ENCODE measurements at places on chromosomes 7 and 10.

DNA sequence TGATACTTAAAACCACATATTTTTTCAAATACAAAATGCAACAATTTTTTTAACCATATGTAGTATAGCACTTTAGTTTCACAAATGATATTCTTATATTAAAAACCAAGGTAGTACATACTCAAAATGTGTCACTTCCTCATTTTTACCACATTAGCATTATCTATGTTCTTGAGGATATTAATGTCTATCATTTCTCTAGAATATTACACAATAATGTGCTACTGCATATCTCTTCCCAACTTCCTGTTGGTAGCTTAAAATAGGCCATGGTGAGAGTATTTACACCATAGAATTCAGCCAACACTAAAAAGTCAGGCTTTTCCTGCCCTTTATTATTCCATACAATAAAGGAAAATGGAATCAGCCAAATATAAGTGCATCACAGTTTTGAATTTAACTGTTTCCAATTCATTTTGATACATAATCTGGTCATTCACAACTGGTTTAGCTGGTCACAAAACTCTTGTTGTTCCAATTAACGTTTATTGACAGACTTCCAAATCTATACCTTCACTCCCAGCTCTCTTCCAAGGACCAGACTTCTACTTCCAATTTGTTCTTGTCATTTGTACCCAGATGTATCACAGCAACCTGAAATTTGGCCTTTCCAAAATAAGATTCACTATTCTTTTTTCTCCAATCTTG is 20.0 kb upstream of the LRRC17 start:
- DNase-seq: no peak

DNA sequence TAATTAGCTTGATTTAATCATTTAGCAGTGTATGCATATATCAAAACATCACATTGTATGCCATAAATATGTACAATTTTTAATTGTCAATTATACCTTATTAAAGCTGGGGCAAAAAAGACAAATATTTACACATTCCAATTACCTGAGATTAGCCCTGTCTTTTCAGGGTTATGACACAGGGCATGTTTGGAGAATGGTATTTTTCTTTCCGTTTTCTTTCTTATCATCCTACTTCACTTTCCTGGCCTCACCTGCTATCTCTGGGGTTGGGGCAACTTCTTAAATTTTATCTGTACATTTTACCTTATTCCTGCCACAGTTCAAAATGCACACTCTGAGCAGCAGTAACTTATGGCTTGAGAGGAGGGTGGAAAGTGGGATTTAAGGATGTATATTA is 285.9 kb downstream of the DOCK4 start:
- DNase-seq: no peak

GRCh38 chr10:21757185-21757901 is 223.3 kb downstream of the MLLT10 start:
- DNase-seq: no peak

GRCh38 chr10:72794260-72794659 is 99.3 kb upstream of the OIT3 start:
- no peak for DNase-seq

GRCh38 chr7:143954544-143954943 is at the start of gene OR2F1:
Gene OR2F1, plus strand, starts transcription at chr7:143954844. Its CDS starts 5,127 bp downstream, at chr7:143959971.
- DNase-seq: no peak

GRCh38 chr7:158399762-158400161 is 187.9 kb downstream of the PTPRN2 start:
- DNase-seq: no peak

DNA sequence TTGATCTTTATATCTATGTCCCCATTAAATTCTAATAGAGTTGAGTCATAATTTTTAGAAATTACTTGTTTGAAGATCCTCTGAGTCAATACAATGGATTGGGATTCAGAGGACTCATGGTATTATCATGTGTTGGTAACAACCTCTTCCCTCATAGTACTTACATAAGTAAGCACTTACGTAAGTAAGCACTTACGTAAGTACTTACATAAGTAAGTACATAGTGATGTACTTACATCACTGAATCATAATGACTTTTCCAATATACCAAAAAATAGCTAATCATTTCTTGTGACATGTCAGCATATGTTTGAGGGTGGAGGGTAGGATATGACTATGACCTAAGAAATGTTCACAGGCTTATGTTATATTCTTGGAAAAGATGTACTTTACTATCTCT is 740.5 kb downstream of the SORCS1 start:
- no peak for DNase-seq

DNA sequence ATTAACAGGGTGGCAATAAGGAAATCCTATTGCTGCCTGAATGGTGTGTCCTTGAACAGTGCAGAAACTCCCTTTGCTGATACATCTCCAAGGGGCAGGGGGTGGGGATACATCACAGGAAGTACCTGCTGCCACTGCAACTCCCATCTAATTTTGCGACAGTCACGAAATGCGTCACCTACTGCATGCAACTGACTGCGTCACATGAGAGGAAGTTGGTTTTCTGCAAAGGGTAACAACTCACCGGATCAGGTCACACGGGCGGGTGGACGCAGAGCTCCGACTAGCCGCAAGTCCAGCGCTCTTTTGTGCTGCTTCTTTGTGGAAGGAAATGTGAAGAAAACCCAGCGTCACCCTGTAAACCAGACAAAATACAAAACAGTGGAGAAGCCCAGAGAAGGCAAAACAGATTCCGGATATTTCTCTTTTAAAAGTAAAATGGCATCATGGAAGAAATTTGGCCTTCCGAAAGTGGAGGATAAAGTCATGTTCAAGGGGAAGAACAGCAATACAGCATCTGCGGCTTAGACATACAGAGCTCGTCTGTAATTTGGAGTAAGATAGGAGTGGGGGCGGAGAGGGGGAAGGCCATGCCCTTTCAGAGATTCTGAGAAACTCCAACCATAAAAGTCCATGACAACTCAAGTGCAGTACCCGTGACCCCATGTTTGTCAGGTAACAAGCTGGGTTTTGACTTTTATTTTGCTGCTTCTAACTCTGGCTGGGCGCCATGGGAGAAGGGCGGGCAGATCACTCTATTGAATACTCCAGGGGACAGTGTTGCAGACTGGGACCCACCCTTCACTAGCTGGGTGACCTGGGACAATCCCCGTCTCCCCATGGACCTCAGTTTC is 32.3 kb upstream of the PLEKHS1 start:
- DNase-seq: no peak

DNA sequence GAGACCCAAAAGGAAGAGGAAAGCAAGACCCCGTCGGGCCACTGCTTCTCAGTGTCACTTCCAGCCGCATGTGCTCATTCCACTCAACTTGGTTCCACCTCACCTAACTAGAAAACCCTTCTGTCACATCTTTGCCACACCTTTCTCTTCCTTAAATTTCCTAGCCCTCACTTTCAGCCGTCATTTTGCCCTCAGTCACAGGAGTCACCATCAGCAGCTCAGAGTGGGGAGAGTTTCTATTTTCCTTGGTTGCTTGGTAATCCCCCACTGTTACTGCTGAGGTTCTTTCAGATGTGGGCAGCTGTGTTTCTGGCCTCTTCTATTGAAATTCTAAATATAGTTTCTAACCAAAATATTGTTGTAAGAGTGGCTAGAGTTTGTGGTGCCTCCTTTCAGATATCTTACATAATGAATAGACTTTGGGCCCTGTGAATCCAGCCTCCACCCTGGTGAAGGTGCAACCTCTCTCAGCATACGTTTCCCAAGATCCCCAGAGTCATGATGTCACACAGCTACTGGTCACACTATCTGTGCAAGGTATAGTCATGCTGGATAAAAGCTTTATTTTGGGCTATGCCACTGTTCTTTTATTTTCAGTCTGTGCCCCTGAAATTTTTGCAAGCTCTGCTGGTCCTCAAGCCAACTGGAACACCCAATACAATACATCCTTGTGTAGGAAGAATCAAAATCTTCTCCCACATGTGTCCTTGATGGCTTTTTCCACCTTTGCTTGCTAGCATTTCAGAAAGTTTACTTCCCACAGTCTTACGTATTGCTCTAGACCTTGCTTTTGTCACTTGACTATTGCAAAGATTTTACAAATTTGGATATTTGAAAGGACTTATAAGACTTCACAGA is 9.2 kb downstream of the AGBL3 start:
- no peak for DNase-seq

- no peak for DNase-seq
Measured at GRCh38 chr10:71429304-71429703, 32.6 kb downstream of the CDH23 start.

GRCh38 chr7:42219447-42219846 is 17.6 kb downstream of the GLI3 start:
- DNase-seq: no peak

- DNase-seq: no peak
Measured at GRCh38 chr7:154968336-154969001, 34.5 kb downstream of the PAXIP1 start.

GRCh38 chr10:11742009-11742778 is at the start of gene ECHDC3:
Gene ECHDC3, plus strand, starts transcription at chr10:11742382. Its CDS starts 195 bp downstream, at chr10:11742577.
- DNase-seq: peak; percentile 19

- DNase-seq: peak; percentile 35
Measured at GRCh38 chr7:30740417-30741181, 11.3 kb upstream of the INMT start.

DNA sequence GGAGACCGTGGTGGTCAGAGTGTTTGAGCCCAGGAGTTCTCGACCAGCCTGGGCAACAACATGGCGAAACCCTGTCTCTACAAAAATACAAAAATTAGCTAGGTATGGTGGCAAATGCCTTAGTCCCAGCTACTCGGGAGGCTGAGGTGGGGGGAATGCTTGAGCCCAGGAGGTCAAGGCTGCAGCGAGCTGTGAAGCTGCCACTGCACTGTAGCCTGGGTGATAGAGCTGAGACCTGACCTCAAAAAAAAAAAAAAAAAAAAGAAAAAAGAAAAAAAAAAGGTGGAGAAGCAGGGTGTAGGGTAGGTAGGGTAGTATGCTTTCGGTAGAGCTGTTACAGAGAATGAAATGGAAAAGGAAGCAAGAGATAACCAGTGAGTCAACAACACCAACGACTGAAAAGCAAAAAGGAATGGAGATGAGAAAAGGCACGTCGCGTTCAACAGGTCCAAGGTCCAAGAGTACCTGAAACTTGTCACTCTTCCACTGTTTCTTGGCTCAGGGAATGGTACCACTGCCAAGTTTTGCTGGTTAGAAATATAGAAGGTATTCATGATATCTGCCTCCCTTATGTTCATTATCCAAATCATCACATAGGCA is 4.3 kb upstream of the RSBN1L start:
- no peak for DNase-seq

DNA sequence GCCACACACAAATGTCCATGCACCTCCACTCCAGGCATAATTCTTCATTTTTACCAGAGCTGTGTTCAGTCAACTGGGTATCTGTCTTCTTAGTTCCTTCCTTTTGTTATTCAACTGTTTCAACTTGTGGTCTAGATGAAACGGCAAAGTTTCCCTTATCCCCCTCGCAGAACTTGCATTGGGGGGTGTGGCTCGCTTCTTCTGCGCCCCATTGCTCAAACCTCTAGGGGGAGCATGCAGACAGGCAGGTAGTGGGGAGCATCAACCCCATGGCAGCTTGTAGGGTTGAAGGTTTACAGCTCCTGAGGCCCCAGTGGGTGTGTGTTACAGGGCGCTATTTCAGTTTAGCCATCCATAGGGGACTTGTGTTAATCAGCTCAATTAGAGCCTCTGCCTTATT is 38.3 kb upstream of the COBL start:
- no peak for DNase-seq

DNA sequence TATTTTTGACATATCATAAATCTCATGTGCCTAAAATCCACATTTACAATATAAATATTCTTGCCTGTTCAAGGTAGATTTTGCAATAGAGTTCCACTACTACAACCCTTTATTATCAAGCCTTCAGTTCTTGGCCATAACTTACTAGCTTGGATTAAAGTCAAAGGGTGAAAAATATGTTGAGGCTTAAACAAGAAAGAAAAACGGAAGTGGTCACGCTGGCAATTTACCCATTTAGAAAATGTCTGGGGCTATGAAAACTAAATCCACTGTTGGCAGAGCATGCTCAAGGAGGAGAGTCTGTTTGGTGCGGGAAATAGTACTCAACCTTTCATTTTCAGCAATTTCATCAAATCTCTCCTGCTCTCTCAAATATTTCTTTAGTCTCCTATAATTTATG is 209.8 kb upstream of the RHOBTB1 start:
- DNase-seq: peak; percentile 40

- no peak for DNase-seq
Measured at GRCh38 chr10:124678557-124679240, 65.5 kb downstream of the FAM53B start.

All from foreskin melanocyte (primary cell).